Activated gamma-delta T cell treated with Interleukin-2 at 50 U/mL for 16 hours (primary cell): ENCODE measurements at places on chromosomes 13 and 19.
A peak's percentile ranks its signal among the peaks of the same experiment; 100 is the strongest.

- no peak for DNase-seq
Observed at GRCh38 chr13:21338156-21338555, 120.9 kb downstream of the ZDHHC20 start.

- peak; percentile 25 for DNase-seq
Observed at GRCh38 chr19:58279042-58279924, 528 bp downstream of the ZNF8 start.

DNA sequence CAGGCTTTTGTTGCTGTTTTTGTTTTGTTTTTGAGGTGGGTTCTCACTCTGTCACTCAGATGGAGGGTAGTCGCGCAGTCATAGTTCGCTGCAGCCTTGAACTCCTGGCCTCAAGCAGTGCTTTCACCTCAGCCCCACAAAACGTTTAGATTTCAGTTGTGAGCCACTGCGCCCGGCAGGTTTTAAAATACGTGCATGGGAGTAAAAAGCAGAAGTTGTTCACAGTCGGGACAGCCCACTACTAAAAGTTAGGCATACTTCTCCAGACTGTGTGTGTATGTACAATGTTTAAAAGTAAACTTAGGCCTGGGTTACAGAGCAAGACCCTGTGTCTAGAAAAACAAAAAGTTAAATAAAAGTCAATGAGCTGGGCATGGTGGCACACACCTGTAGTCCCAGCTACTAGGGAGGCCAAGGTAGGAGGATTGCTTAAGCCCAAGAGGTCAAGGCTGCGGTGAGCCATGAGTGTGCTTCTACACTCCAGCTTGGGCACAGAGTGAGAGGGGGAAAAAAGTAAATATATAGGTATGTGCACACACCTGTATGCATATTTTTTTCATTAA is 6.1 kb downstream of the SAFB start:
- no peak for DNase-seq

DNA sequence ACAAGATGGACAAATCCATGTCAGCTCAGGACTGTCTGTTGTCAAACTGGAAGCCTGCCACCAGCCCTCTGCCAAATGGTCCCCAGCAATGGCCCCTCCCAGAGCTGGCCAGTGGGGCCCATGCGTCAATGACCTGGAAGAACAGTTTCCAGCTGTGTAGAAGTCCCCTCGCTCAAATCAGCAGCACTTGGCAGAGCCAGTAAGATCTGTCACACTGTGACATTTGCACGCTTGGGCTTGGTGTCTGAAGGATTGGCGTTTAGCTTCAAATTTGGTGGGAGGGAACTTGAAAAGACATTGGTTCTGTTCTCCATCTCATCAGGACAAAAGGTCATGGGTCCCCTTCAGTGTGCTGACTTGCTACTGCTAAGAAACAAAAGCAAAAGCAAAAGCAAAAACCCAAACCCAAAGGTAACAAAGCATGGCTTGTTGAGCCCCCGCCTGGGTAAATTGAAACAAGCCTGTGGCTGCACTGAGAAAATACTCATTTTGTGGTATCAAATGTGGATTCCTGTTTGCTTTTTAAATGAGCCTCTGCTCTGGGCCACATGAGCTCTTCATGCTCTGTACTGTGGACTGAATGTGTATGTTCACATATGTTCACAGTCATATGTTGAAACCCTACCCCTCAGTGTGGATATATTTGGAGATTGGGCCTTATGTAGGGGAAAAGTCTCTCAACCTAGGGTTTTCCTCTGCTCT is 253.6 kb upstream of the MAB21L1 start:
- DNase-seq: no peak

- no peak for DNase-seq
Observed at GRCh38 chr13:48123812-48124211, 28.9 kb upstream of the MED4 start.

DNA sequence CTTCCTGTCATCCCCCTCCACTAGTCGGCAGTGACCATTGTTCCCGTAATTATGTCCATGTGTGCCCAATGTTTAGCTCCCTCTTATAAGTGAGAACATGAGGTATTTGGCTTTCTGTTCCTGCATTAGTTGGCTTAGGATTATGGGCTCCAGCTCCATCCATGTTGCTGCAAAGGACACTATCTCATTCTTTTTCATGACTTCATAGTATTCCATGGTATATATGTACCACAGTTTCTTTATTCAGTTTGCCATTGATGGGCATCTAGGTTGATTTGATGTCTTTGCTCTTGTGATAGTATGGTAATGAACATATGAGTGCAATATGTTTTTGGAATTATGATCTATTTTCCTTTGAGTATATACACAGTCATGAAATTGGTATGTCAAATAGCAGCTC is 522.1 kb downstream of the DCT start:
- DNase-seq: no peak

GRCh38 chr13:39401046-39401705 is 201.8 kb downstream of the LHFPL6 start:
- no peak for DNase-seq

DNA sequence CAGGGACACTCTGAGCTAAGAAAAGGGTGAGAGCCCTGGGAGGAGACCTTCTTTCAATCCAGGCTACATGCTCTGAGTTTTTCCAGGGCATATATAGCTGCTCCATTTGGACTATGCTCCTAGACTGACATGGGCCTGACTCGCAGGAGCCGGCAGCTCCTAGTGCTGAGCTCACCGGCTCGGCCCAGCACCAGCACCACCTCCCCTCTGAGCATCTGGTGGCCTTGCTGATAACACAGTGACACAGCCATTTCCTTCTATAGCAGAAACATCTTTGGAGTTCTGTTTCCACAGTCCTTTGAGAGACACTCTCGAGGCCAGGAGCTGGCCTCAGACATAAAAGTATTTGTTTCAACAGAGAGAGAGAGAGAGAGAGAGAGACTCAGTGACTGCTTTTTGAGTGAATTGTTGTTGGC is 184.9 kb downstream of the TM9SF2 start:
- no peak for DNase-seq

- DNase-seq: no peak
Observed at GRCh38 chr19:4581666-4582553, 22.4 kb upstream of the SEMA6B start.

DNA sequence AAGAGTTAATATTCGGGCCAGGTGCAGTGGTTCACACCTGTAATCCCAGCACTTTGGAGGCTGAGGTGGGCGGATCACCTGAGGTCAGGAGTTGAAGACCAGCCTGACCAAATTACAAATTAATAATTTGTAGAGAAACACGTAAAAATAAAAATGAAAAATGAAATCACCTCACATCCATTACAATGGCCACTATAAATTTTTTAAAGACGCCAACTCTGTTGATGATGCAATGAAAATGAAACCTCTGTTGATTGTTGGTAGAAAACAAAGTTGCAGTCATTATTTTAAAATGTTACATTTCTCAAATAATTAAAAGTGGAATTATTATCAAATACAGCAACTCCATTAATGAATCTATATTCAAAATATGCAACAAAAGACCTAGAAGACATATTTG is 26.8 kb downstream of the ZNF100 start:
- no peak for DNase-seq

DNA sequence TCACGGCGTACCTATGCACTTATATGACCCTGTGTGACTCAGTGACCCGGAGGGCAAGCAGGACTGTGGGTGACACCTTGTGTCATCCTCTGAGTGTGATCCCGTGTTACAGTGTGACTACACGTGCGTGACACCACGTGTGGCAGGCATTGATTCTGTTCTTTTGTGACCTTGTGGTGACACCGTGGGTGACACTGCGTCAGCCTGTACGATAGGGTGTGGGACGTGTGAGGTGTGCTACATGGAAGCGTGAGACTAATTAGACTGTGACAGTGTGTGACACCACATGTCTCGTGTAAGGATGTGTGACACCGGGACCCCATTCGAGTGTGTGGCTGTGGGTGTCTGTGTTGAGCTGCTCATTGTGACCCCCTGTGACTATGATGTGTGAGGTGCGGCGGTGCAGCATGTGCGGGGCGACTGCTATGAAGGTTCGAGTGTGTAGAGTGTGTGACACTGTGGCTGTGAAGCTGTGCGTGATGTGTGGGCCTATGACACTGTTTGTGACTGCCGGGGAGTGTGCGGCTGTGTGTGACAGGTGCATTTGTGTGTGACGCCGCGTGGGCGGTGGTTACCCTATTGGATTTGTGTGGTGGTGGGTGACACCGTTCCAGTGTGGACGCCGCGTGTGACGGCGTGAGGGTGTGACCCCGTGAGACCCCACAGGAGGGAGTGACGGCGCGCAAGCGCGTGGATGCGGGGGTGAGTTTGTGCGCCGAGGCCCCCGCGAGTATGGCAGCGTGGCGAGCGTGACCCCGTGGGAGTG is 399 bp upstream of the SPTBN4 start:
- DNase-seq: peak; percentile 69

- DNase-seq: no peak
Observed at GRCh38 chr19:44430956-44431355, 17.3 kb downstream of the ZNF229 start.

DNA sequence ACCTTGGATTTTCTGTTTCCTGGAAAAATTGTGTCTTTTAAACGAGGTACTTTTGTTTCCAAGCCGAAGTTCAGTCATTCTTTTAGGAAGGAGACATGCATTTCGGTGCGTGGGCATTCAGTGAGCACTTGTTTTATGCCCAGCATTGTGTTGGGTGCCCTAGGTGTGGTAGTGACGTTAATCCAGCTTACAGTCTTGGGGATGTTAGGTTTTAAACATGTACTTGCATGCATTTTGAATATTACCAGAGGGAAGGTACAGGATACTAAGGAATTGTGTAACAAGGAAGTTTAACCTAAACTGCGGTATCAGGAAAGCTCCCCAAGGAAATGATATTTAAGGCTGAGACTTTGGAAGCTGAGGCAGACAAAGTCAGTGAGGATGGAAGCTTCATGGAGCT is 66.3 kb downstream of the ARHGAP35 start:
- DNase-seq: no peak

DNA sequence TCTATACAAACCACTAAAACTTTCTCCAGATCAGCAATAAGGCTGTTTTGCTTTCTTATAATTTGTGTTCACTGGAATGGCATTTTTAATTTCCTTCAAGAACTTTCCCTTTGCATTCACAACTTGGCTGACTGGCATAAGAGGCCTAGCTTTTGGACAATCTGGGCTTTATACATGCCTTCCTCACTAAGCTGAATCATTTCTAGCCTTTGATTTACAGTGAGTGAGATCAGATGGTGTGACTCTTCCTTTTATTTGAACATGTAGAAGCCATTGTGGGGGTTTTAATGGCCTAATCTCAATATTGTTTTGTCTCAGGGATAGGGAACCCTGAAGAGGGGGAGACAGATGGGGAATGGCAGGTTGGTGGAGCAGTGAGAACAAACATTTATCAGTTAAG is 82.7 kb downstream of the FOXO1 start:
- DNase-seq: no peak

- DNase-seq: no peak
Observed at GRCh38 chr13:51938454-51938853, 72.8 kb downstream of the ATP7B start.

DNA sequence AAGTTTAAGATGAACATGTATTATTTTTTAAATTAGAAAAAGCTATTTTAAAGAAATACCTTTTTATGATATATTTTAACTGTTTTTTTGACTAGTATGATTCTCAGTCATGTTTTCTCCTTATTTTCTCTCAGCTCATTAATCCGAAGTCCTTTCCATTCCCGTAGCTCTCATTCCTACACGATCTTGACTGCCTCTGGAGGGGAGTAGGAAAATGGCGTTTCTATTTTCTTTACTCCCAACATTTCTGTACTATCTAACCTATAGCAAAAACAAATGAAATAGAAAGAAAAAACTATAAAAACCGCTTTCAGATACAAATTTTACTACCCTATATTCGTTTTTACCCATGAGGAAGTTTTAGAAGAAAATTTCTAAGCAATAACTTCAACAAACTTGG is 343.8 kb downstream of the RBM26 start:
- no peak for DNase-seq

GRCh38 chr19:1172353-1173158 is 1.5 kb downstream of the SBNO2 start:
- no peak for DNase-seq

- no peak for DNase-seq
Observed at GRCh38 chr13:48593536-48593935, 60.2 kb upstream of the CYSLTR2 start.

DNA sequence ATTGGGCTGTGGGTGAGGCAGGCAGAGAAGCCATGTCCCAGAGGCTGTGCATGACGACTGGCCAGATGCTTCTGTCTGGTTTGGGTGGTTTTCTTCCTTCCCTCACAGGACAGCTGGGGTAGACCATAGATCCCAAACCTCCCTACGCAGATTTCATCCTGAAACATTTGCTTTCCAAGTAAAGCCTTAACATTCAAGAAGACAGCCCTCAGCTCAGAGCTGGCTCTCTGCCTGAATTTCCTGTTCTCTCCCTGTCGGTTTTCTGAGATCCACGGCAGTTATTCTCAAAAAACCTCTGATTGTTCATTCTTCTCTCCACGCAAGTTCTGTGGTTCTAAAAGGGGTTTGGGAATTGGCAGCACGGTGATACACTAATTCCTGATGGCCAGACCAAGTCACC is 25.3 kb downstream of the UQCRFS1 start:
- no peak for DNase-seq

GRCh38 chr13:31686670-31687425 is 52.5 kb upstream of the RXFP2 start:
- DNase-seq: no peak

DNA sequence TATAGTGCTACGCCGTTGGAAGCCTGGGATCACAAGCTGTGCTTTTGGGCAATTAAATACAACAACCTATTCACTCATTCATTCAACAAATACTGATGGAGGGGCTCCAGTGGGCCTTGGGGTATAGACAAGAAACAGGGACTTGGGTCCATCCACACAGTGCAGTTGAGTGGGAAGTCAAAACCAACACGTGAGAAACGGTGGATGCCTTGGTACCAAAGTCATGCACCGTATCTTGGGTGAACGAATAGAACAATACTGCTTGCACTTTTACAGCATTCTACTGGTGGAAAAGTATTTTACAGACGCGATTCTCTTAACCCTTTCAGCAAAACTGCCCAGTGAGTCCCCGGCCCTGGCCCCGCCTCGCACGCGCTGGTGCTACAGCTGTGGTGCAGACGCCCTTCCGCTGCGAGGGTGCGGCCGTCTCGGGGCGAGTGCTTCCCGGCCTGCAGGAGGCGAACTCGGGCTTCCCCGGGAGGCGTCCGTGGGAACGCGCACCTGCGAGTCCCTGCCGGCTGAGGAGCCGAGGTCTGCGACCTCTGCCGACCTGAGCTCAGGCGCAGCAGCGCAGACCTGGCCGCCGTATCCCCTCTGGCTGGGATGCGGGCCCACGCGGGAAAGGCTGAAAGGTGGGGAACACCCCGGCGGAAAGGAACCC is 8.3 kb downstream of the TNFRSF19 start:
- DNase-seq: peak; percentile 41

GRCh38 chr19:2249880-2250765 is 1.0 kb downstream of the AMH start:
- no peak for DNase-seq

GRCh38 chr13:76474966-76475365 is 411.2 kb downstream of the KCTD12 start:
- no peak for DNase-seq

GRCh38 chr13:65036999-65037398 is 2193.1 kb downstream of the PCDH9 start:
- DNase-seq: no peak
